ENCODE measurements at places on chromosomes 1 and 21. TPM values are rescaled to one million over a fixed set of nuclear protein-coding genes. Genes with fewer than 3 reads are reported as not detected.

DNA sequence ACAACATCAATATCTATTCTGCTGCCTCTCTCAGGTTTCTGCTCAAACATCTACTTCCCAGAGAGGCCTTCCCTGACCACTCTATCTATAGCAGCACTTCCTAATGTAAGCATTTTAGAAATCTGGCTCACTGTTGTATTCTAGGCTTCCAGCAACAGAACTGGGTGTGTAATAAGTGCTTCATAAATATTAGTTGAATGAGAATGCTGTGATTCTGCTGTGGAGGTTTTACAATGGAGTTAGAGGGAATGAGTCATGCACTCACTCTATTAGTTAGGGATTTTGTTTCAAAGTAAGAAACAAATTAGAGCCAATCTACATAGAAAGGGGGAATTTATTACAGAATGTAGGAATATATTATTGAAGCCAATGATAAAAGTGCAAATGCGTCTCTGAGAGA lies 38.6 kb upstream of the SLC35F3 start:
- H3K27me3 ChIP-seq: peaks cover 2% of the 10 kb centered on the region
- DNase-seq: no peak
- no peak overlapping the region for H3K27ac ChIP-seq
- H3K4me3 ChIP-seq: no peak overlapping the region
- H3K36me3 ChIP-seq: no peaks in the 10 kb centered on the region

Gene SPRR2E
- not detected for total RNA-seq

GRCh38 chr1:147287133-147287865 lies 44.8 kb downstream of the CHD1L start:
- no peaks in the 10 kb centered on the region for H3K4me1 ChIP-seq
- no peaks in the 10 kb centered on the region for H3K27me3 ChIP-seq
- no peak overlapping the region for H3K27ac ChIP-seq
- H3K4me3 ChIP-seq: no peak overlapping the region
- DNase-seq: no peak

Gene C1QB
- 1.2 TPM for total RNA-seq

DNA sequence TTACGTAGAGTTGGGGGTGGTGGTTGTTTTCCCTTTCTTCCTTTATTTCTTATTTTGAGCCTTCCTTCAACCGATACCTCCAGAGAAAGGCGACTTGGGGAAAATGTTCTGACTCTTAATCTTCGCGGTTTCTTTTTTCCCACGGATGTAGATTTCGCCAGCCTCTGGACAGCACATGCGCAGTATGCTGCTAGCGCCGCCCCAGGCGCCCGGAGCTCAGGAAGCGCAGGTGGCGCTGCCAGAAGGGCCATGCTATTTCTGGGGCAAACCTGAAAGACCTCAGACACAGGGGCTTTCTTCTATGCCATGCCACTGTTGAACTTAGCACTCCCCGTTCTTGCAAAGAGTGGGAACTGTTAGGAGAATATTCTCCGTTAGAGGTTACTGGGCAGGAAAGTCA lies 392.1 kb downstream of the KIF26B start:
- DNase-seq: no peak
- no peaks in the 10 kb centered on the region for H3K36me3 ChIP-seq
- H3K27me3 ChIP-seq: peaks cover 5% of the 10 kb centered on the region
- H3K27ac ChIP-seq: no peak overlapping the region

GRCh38 chr1:34712007-34712688 lies 42.7 kb upstream of the GJB5 start:
- no peak overlapping the region for H3K4me3 ChIP-seq
- no peaks in the 10 kb centered on the region for H3K4me1 ChIP-seq
- H3K27me3 ChIP-seq: no peaks in the 10 kb centered on the region
- H3K36me3 ChIP-seq: no peaks in the 10 kb centered on the region

DNA sequence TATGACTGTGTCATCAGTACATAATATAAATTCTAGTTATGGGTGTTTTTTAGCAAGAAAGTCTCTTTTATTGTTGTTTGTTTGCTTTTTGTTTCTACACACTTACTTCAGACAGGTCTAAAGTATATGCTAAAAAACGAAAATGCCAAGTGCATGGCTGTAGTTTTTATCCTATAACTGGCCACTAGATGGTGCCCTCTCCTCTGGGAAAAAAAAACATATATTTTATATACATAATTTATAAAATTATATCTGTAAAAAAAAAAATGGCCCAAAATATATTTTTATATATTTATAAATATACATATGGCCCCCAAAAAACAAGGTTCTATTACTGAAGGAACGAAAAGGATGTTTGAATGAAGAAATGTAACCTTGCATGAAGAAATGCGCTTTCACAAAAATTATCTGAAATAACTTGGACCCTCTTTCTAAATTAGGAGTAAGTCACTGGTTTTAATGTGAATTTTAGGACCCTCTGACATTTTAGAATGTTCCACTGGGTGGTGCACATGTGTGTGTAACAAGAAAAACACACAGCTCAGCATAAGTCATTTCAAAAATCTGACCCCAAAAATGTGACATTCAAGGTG lies 93.5 kb downstream of the TTLL7 start:
- no peak for DNase-seq
- H3K36me3 ChIP-seq: no peaks in the 10 kb centered on the region
- no peak overlapping the region for H3K4me3 ChIP-seq
- H3K27me3 ChIP-seq: no peaks in the 10 kb centered on the region
- H3K27ac ChIP-seq: no peak overlapping the region

- DNase-seq: no peak
- no peaks in the 10 kb centered on the region for H3K36me3 ChIP-seq
Observed at GRCh38 chr1:57411262-57411661, 12.6 kb downstream of the DAB1 start.

Gene TAS1R1
- total RNA-seq: not detected

DNA sequence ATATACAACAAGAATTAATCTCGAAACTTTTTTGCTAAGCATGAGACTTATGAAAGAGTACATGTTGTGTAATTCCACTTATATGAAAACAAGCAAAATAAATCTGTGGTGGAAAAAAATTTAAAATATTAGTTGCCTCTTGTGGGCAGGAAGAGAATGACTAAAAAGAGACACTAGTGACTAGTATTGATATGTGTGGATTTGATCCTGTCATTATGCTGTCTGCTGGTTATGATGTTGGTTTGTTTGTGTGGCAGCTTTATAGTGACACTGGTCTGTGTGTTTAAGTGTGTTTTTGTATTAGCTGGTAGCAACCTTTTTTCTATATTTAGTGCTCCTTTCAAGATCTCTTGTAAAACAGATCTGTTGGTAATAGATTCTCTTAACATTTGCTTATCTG lies 267.8 kb upstream of the NRIP1 start:
- peaks cover 10% of the 10 kb centered on the region for H3K27me3 ChIP-seq
- H3K4me1 ChIP-seq: no peaks in the 10 kb centered on the region
- no peak overlapping the region for H3K27ac ChIP-seq
- DNase-seq: no peak
- no peak overlapping the region for H3K4me3 ChIP-seq
- H3K36me3 ChIP-seq: no peaks in the 10 kb centered on the region

- no peak overlapping the region for H3K27ac ChIP-seq
- no peaks in the 10 kb centered on the region for H3K36me3 ChIP-seq
- H3K27me3 ChIP-seq: no peaks in the 10 kb centered on the region
- peaks cover 25% of the 10 kb centered on the region for H3K4me1 ChIP-seq
Observed at GRCh38 chr1:8398677-8399076, 80.8 kb downstream of the SLC45A1 start.

DNA sequence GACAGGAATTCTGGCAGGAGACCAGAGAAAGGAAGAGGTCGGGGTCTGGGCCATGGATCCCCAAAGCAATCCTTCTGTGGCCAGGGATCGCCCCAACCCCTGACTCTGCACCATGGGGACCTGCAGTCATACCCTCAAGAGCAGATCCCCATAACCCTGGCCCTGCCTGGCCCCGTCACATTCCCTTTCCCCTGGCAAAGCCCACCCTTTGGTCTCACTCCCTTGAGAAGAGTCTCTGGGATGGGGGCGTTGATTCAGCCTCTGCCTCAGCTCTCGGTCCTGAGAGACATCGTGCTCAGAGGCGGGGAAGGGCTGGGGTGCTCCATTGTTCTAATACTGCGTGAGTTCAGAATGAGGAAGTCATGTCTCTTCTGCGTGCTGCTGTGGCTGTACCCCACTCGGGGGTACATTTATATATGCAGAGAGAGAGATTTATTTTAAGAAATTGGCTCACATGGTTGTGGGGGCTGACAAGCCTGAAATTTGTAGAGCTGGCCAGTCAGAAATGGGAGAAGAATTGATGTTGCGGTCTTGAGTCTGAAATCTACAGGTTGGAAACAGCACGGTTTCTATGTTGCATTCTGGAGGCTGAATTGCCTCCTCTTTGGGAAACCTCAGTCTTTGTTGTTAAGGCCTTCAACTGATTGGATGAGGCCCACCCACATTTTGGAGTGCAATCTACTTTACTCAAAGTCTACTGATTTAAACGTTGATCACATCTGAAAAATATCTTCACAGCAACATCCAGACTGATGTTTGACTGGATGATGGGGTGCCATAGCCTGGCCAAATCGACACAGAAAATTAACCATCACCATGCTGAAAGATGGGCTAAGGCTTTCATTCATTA lies 4.2 kb upstream of the PADI2 start:
- peaks cover 19% of the 10 kb centered on the region for H3K4me1 ChIP-seq
- peaks cover 40% of the 10 kb centered on the region for H3K27me3 ChIP-seq
- no peaks in the 10 kb centered on the region for H3K36me3 ChIP-seq

DNA sequence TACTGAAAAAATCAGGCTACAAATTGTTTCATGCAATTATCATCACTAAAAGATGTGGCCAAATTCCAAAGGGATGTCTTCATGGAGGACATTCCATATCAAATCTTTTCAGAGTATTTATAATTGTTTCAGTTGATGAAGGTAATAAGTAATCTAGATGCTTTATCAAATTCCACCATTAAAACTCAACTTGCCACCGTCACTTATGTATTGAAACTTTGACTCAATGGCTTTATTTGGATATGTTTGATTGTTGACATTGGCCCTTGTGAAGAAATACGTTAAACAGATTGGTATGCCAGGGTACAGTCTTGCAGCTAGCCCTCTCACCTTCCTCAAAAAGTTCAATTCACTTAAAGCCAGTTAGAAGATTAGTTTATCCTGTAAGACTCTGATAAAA lies 32.2 kb upstream of the PALMD start:
- no peaks in the 10 kb centered on the region for H3K4me1 ChIP-seq
- no peak for DNase-seq
- H3K27me3 ChIP-seq: no peaks in the 10 kb centered on the region
- no peaks in the 10 kb centered on the region for H3K36me3 ChIP-seq
- no peak overlapping the region for H3K4me3 ChIP-seq
- no peak overlapping the region for H3K27ac ChIP-seq

DNA sequence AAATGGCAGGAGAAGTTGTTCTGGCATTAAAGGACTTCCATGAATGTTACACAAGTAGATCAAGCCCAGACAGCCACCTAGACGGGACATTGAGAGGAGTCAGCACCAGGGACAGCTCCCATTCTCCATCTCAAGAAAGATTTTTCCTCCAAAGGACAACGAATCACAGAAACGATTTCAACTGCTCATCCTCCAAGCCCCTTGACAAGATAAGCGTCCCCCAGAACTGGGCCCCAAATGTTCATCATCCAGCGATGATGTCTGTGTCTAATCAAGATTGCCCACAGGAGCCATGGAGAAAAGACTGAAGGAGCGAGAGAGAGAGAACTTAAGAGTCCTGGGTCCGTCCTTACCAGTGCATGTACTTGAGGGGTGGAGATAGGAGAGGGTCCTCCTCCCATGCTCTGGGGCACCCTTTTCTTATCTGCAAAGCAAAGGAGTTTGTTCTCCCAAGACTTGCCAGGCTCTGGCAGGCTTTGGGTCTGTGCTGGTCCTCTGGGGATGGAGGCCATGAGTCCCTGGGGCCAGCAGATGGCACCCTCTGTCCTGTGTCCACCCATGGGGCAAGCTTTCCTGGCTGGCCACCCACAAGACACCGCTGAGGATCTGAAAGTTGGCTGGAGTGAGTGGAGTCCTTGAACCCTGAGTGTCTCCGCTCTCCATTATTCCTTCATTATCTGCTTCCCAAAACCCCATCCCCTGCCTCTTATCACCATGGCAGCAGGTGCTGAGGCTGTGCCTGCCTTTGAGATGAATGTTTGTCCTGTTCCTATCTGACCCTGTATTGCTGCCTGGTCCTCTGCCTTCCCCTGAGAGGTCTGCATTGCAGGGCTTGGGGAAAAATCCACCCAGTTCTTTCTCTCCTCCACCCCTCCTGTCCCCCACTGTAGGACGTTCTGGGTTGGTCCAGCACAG lies 164.6 kb downstream of the ACTL8 start:
- H3K27me3 ChIP-seq: peaks cover 32% of the 10 kb centered on the region
- DNase-seq: no peak
- H3K4me1 ChIP-seq: no peaks in the 10 kb centered on the region
- H3K27ac ChIP-seq: no peak overlapping the region
- no peaks in the 10 kb centered on the region for H3K36me3 ChIP-seq

All from T-cell (primary cell).